ENCODE measurements at places on chromosomes 6 and 20. TPM values are rescaled to one million over a fixed set of nuclear protein-coding genes. Genes with fewer than 3 reads are reported as not detected.
A peak's percentile ranks its signal among the peaks of the same experiment; 100 is the strongest.

Gene APOM
- not detected for total RNA-seq

Gene TMEM200A
- 61.5 TPM for total RNA-seq

Gene KCNK16
- not detected for total RNA-seq

DNA sequence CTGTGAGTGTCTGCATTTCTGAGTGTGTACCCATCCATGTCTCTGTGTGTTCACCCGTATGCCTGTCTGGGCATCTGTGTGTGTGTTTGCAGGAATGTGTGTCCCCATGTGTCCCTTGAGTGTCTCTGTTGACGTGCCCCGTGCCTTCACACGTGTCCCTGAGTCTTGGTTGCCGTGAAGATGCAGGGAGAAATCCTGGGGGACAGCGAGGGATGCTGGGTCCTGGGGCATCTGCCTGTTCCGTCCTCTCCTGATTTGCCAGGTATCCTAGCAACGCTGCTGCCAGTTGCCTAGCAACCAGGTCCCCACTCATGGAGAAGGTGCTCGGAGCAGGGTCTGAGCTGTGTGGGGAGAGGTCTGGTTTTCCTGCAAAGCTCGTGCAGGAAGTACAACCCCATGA, 6.0 kb upstream of the LKAAEAR1 start:
- DNase-seq = no peak

GRCh38 chr20:6037082-6037481, 16.8 kb downstream of the LRRN4 start:
- DNase-seq = no peak

DNA sequence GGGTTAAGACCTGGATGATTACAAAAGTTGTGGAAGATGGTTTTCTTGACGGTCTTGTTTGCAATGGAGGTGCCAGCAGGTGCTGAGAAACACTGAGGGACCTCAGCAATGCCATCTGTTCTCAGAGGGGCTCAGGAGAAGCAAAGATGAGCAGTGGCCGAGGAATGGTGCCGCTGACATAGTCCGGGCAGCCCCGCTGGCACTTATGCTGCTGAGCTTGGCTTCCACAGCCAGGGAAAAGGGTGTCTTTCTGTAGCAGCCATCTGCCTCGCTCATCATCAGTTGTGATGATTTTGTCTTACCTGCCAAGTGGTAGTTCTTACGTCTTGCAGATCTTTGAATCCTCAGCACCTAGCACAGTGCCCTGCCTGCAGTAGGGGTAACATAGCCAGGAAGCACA, 55.7 kb downstream of the PPP1R14C start:
- DNase-seq = no peak

GRCh38 chr6:46281110-46281509, 110.3 kb upstream of the ENPP5 start:
- DNase-seq = no peak

DNA sequence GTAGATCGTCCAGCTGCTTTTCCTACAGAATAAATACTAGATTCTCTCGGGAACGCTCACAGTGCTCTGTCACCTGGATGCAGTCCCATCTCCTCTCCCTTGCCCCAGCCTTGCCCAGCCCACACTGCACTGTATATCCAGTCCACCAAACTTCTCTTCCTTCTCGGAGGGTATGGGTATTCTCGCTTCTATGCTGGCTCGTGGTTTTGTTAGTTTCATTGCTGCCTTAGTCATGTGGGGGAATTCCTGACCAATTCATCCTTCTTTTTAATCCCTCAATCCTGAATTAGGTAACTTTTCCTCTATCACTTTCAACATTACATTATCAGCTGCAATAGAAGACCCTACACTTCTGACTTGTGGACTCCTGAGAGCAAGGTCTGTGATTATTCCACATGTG, 252.4 kb downstream of the GMDS start:
- peak; percentile 45 for DNase-seq

DNA sequence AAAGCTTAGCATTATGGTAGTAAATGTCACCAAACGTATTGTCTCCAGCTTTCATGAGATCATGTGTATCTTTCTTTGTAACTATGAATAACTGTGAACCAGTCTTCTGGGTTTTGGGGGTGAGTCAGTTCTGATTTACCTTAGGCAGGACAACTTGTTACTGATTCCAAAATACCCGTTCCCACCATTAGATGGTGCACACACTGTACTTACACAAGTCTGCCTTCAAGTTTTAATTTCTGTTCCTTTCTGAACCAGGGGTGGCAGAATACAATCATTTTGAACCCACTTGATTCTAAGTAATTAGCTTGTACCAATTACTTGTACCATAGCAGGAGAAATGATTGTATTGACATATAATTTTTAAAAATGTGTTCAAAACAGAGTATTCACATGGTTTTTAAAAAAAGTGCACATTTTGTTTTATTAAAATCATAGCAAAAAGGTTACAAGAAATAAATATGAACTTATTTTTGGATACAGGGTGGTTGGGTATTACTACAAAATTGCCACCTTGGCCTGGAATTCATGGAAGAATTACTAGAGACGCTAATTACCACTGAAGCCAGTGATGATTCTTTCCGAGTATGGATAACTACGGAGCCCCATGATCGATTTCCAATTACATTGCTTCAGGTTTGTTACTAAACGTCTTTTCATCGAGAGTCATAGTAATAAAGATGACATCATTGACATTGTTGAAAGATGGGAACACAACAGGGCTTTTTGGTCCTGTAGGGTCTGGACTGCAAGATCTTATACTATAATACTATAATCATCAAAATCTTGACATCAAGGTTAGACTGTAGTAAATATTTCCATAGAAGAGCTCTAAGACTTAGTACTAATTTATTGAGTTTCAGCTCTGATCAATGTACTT, 75.2 kb upstream of the GLP1R start:
- DNase-seq = peak; percentile 81

GRCh38 chr6:27791182-27791943, 120.8 kb downstream of the OR2B2 start:
- peak; percentile 89 for DNase-seq

GRCh38 chr6:75931011-75931680, 141.3 kb downstream of the IMPG1 start:
- peak; percentile 44 for DNase-seq

DNA sequence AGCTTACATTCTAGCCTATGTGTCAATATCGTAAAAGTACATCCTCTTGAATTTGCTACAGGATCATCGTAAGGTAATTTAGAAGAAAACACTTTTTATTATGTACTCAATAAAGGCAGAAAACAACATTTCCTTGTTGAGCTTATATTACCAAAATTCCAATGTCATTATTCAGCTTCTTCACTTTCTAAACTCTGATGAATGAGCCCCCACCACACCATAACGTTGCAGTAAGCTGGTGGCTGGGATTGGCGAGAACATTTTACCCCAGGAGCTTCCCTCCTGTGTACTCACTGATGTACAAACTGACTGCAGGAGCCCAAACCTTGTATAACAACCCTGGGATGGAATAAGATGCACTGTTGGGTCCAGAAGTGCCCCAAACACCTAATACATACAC, 238.1 kb upstream of the MARCKS start:
- no peak for DNase-seq

DNA sequence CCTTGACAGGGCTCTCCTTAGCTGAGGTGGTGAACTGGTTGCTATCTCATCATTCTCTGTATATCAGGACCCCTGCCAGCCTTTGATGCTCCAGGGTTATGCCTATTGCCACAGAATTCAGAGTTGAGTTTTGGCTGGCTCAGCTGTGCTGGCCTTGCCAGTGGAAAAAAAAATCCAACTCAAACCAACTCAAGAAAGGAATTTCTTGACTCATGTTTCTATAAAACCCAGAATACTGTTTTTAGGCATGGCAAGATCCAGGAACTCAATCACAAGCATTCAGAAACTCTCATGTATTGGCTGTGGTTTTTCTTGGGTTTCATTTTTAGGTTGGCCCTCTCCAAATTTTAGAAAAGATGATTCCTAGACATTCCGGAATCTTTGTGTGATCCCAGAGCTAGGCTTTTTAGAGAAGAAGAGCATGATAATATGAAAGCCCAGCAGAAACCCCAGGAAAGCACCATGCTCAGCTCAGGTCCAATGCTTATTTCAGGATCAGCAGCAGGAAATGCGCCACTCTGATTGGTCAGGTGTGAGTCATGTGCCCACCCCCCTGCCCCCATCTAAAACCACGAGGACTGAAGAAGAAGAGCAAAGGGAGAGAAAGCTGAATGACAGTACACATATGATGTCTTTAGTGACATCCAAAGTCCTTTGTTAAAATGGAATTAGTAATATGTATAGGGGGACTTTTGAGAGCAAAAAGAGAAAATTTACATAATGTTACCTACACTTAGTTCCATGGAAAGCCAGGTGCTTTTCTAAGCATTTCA, 122.9 kb downstream of the RNF144B start:
- peak; percentile 15 for DNase-seq

DNA sequence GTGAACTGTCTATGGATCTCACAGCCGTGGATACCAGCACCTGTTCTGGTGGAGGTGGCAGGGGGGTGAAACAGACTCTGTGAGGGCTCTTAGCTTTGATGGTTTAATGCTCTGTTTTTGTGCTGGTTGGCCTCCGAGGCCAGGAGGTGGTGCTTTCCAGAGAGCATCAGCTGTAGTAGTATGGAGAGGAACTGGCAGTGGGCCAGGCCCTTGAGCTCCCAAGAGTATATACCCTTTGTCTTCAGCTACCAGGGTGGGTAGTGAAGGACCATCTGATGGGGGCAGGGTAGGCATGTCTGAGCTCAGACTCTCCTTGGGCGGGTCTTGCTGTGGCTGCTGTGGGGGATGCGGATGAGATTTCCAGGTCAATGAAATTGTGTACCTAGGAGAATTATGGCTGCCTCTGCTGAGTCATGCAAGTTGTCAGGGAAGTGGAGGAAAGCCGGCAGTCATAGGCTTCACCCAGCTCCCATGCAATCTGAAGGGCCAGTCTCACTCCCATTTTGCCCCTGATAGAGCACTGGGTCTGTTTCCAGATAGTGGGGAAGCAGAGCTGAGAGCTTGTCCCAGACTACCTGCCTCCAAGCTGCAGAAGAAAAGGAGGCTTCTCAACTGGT, 102.7 kb upstream of the AHI1 start:
- DNase-seq = no peak

DNA sequence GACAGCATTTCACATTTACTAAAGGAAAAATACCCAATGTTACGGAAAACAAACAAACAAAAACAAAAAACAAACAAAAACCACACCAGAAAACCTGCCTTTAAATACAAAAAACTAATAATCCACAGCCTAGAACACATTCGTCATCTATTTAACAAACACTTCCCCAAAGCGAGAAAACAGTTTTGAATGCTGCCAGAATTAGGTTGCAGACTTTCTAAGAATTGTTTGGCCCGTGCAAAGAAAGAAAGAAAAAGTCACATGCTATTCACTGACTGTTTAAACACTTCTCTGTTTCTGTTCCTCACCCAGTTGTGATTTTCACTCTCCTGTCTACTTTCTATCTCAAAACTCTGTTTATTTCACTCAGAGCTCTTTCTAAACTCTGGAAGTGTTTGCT, 52.5 kb downstream of the BCAS1 start:
- DNase-seq = no peak

DNA sequence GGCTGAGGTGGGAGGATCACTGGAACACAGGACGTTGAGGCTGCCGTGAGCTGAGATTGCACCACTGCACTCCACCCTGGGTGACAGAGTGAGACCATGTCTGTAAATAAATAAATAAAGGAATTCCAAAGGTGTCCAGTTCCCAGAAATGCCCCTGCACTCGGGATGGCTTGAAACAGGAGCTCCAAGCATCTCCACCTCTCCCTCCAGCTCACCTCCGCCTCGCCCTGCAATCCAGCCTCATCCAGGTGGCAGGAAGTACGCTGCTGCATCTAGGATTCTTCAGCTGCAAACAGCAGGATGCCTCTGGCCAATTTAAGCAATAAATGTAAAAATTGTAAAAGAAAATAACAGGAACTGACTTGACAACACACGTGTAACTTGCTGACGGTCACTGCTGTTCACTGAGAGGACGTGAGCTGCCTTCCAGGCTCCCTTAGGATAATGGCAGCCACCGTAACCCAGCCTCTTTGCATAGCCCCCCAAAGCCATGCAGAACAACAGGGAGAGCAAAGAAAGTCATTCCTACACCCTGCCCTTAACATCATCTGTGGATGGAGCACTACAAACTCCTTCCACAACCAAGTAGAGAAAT, 11.4 kb upstream of the GRM4 start:
- DNase-seq = no peak

- DNase-seq = no peak
These were observed 45.9 kb downstream of the SSR1 start for GRCh38 chr6:7267071-7267465.

DNA sequence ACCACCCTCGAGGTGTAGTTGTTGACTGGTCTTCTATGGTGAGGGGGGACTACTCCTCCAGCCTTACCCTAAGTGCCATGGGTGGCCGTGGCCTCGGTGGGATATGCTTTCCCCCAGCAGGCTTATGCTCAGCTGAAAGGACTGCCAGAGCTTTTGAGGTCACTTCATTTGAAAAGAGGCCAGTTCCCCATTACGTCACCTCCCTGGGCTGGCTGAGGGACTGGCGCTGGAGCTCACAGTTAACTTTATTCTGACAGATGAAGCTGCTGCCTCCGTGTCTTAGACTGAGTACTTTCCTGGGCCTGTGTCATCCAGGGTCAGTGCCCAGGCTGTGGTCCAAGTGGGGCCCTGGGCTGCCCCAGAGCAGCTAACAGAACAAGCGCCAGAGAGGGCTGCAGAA, 42.8 kb upstream of the PCMTD2 start:
- peak; percentile 53 for DNase-seq
